Stimulated activated effector memory CD8-positive, alpha-beta T cell treated with anti-CD3 and anti-CD28 coated beads, Interleukin-12 subunit alpha, Interleukin-12 subunit beta, amount 100 ng/mL, for 72 hours (primary cell): ENCODE measurements at places on chromosomes 16 and 17.

GRCh38 chr17:8220783-8221662, 10.6 kb upstream of the AURKB start:
- DNase-seq, result peak; percentile 89

GRCh38 chr16:23128056-23128455, 21.2 kb downstream of the USP31 start:
- DNase-seq, result no peak

GRCh38 chr17:77924757-77925336, 33.7 kb upstream of the TNRC6C start:
- no peak for DNase-seq

GRCh38 chr17:31147507-31148202, 52.9 kb downstream of the NF1 start:
- DNase-seq, result no peak

GRCh38 chr17:65183736-65184135, 46.6 kb downstream of the RGS9 start:
- DNase-seq, result no peak

GRCh38 chr17:43581613-43582012, 35.5 kb upstream of the ETV4 start:
- no peak for DNase-seq

GRCh38 chr16:60230666-60231065, 1496.5 kb upstream of the GOT2 start:
- DNase-seq, result no peak

DNA sequence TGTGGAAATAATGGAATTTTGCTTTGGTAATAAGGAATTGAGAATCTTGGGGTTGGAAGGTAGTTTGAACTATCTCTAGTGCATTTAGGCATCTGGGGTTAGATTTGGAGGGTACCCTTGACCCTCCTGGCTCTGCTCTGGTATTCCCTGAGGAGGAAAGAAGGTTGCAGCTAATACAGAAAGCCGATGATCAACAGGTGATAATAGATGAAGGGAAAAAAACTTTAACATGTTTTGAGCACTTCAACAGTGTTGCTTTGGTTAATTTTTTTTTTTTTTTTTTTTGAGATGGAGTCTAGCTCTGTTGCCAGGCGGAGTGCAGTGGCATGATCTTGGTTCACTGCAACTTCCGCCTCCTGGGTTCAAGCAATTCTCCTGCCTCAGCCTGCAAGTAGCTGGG, 4.8 kb downstream of the KAT7 start:
- DNase-seq, result no peak

- DNase-seq, result no peak
Observed at GRCh38 chr16:23216658-23217246, 34.2 kb downstream of the SCNN1G start.

- DNase-seq, result no peak
Observed at GRCh38 chr16:80544326-80544725, 3.5 kb downstream of the DYNLRB2 start.

DNA sequence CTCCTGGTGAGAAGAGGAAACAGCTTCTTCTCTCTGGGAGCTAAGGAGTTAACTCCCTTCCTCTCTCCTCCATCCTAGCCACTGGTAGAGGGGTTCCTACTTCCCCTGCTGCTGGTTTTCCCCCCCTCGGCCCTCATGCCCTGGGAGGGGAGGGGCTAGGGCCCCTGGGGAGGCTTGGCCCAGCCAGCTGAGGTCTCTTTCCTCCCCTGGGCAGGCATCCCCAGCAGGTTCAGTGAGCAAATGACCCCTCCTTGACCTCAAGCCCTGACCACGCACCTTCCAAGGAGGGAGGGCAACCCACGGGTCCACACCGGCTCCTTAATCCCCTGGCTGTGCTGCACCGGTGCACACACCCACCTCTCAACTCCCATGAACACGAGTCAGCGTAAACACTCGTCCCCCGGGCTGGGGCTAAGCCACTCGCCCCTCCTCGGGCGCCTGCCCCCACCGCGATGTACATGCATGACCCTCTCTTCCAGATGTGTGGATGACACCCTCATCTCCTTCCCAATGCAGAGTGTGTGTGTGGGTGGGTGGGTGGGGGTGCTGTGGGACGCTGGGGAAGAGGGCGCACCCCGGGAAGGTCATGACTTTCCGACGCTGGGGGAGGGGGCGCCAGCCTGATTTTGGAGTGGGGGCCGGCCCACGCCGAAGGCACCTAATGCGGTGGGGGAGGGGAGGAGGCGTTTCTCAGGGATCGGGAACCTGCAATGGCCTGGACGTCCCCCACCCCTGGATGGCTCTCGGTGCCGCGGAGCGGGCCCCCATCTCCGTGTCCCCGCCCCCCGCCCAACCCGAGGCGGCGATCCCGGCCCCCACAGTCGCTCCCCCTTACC, 33.7 kb downstream of the SRCIN1 start:
- DNase-seq, result no peak

GRCh38 chr17:31509805-31510177, 118.3 kb downstream of the RAB11FIP4 start:
- no peak for DNase-seq

GRCh38 chr16:64507240-64508024, 614.4 kb downstream of the CDH11 start:
- no peak for DNase-seq

GRCh38 chr16:53775821-53776431, 72.0 kb downstream of the FTO start:
- no peak for DNase-seq

GRCh38 chr17:32102172-32102571, 40.1 kb upstream of the RHOT1 start:
- DNase-seq, result no peak
